ENCODE measurements at places on chromosomes 5 and 9.
A peak's percentile ranks its signal among the peaks of the same experiment; 100 is the strongest.

- no peak for DNase-seq
Measured at GRCh38 chr5:95884511-95884910, 62.0 kb upstream of the GLRX start.

DNA sequence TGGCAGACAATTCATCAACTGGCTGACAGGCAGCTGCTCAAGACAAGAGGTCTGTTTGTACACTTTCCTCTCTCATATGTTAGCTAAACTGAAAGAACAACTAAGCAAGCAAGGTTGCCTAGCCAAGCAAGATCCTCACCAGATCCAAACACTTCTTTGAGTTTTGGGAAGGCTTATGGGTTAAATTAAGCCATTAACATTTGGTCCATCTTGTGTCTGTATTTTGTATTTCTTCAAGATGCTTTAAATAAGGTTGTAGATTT is 170.4 kb upstream of the RAI14 start:
- peak; percentile 52 for DNase-seq

DNA sequence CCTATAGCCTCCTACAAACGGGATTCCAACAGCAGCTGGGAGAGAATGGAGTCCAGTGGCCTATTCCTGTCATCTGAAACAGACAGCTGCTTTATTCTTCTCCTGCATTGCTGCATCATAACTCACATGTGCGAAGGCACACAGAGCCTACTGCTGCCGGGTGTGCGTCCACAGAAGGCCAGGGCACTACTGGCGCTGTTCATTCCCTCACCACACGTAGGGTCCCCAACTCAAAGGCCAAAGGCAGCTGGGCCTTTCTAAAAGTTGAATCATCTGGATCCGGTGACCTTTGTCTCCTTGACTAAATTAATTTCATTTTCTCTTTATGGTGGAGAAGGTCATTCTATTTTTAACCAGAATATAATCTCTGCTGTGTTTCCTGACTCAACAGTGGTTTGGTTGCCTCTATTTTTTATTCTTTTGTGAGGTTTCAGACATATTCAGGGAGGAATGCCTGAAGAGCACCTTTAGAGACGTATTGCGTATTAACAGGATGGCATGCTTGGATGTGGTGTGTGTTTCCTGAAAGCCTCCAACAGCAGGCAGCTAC is 10.8 kb upstream of the SPATA24 start:
- DNase-seq: peak; percentile 64

- DNase-seq: no peak
Measured at GRCh38 chr9:101736717-101737116, 1.7 kb downstream of the GRIN3A start.

GRCh38 chr5:14491015-14491915 is 90.3 kb upstream of the OTULINL start:
- no peak for DNase-seq
